Activated T-cell treated with anti-CD3 and anti-CD28 coated beads, Interleukin-2, amount 50 U/mL, for 4 hours (primary cell): ENCODE measurements at places on chromosomes 2 and 18. TPM values are rescaled to one million over a fixed set of nuclear protein-coding genes. Genes with fewer than 3 reads are reported as not detected.

The WNT6 gene
- not detected for total RNA-seq

The PSD4 gene
- total RNA-seq, result 164 TPM

The SERPINB4 gene
- not detected for total RNA-seq

The ERICH2 gene
- not detected for total RNA-seq

The RIT2 gene
- total RNA-seq, result not detected

The HOXD9 gene
- total RNA-seq, result not detected

The NOTO gene
- not detected for total RNA-seq

The GKN1 gene
- not detected for total RNA-seq

The LYPD1 gene
- not detected for total RNA-seq

DNA sequence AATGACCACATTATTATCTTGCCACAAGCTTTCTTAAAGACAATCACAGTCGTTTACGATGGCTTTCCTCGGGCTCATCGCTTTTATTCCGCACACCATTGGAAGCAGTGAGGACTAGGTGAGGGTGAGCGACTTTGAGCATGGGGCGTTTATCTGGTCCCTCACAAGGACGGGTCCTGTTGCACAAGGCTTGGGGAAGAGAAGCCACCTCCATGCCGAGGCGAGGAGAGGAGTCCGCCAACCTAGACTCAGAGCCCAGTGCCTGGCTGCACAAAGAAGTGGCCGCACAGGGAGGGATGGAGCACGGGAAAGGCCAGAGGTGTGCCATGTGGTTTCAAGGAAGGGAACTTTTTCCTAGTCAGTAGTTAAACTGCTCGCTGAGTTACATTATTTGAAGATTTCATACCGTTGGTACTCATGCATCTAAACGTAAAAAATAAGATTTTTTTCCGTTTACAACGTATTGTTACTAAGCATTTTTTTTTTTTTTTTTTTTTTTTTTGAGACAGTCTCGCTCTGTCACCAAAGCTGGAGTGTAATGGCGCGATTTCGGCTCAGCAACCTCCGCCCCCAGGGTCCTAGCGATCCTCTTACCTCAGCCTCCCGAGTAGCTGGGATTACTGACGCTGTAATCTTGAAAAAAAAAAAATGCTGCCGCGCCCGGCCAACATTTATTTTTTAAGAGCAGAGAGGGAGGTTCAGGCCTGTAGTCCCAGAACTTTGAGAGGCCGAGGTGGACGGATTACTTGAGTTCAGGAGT is 849 bp upstream of the CYP27C1 start:
- DNase-seq, result no peak

DNA sequence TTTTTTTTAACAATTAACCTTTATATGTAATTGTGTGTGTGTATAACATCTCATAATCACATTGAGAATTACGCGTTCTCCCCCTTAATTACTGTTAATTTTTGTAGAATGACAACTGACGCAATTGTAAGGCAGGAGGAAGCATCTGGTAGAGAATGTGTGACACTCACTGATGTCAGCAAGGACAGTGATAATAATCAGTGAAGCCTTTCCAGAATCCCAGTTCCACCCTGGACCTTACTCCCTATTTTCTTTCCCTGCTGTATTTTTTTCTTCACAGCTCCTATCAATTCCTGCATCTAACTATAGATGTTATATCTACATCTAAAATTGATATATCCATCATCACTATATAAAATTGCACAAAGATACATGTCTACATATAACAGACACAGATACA is 16.1 kb upstream of the STRN start:
- DNase-seq, result no peak

GRCh38 chr18:34221971-34222306 is 2.8 kb downstream of the NOL4 start:
- no peak for DNase-seq

DNA sequence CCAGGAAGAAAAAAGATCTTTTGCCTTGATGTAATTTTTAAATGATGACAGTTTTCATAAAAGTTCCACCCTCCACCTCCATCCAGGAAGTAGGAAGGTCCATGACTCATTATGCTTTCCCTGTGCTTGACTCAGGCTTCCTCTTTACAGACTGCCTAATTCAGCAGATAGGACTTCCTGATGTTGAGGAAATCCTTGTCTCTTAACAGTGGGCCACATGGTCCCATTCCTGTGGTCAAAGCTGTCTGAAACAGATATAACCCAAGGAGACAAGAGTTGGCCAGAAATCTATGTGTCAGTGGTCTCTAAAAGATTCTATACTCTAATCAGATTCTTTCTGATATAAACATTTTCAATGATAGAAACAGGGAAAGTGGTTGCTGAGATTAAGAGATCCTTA is 119.1 kb downstream of the BAZ2B start:
- no peak for DNase-seq

GRCh38 chr2:105166688-105167087 is 74.9 kb upstream of the GPR45 start:
- DNase-seq, result no peak

- DNase-seq, result peak; percentile 13
Measured at GRCh38 chr2:1886405-1886992, 142.2 kb upstream of the PXDN start.

DNA sequence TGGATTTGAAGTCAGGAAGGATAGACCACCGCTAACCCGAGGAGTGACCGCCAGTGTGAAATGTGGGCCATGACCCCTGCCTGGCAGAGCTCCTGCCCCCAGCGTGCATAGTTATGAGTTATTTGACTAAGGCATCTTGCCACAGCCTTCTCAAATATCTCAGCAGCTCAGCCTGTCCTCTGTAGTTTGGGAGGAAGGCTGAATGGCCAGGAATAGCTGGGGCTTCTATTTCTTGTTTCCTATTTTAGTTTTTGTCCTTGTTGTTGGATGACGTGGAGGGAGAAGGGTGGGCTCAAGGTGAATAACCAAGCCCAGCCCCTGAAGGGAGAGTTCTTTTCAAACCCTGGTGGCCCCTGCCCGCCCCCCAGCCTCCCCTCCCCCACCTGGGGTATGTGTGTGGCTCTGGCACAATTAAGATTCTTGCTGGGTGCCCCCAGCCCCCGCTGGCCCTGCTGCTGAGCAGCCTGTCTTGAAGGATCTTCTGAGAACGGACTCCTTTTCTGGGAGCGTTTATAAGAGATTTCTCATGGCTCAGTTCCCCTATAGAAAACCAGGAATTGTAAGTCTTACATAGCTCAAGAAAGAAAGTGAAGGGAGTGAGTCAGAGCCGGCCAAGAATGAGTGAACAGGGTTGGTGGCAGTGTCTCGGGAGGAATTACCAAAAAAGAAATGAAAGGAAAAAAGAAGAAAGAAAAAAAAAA is 157.4 kb downstream of the GLI2 start:
- DNase-seq, result no peak

DNA sequence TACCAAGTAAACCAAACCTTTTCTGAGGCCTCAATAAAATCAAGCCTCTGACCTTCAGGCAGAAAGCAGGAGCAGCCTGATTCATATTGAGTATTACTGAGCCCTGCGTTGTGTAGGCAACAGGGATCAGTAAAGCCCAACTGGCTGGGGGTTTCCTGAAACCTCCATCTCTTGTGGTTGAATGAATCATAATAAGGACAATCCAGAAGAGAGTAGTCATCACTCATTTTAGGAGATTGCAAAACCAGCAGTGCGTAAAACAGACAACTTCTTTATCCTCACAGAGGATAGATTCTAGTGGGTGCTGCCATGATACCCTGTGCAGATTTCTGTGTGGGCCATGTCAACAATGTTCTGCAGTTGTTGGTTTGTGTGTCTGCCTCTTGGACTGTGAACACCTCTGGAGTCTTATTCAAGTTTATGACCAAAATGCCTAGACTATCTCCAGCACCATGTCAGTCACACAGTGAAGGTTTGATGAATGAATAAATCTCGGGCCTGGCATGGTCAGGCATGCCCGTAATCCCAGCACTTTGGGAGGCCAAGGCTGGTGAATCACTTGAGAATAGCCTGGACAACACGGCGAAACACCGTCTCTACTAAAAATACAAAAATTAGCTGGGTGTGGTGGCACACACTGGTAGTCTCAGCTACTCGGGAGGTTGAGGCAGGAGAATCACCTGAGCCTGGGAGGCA is 51.8 kb upstream of the RAB27B start:
- no peak for DNase-seq

- no peak for DNase-seq
Measured at GRCh38 chr2:10523406-10524189, 75.5 kb upstream of the ODC1 start.

DNA sequence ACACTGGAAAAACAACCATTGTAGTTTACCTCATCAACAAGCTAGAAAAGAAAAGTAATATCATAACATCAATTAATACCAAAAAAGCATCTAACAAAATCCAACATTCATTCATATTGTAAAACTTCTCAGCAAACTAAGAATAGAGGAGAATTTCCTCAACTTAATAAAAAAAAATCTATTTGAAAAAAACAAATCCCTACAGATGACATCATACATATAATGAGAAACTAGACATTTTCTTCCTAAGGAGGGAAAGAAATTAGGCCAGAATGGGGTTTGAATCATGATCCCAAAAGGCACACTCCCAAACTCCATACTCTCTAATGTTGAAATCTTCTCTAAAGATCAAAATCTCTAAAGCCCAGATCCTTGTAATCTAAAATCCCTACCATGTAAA is 460.0 kb downstream of the IRS1 start:
- no peak for DNase-seq

DNA sequence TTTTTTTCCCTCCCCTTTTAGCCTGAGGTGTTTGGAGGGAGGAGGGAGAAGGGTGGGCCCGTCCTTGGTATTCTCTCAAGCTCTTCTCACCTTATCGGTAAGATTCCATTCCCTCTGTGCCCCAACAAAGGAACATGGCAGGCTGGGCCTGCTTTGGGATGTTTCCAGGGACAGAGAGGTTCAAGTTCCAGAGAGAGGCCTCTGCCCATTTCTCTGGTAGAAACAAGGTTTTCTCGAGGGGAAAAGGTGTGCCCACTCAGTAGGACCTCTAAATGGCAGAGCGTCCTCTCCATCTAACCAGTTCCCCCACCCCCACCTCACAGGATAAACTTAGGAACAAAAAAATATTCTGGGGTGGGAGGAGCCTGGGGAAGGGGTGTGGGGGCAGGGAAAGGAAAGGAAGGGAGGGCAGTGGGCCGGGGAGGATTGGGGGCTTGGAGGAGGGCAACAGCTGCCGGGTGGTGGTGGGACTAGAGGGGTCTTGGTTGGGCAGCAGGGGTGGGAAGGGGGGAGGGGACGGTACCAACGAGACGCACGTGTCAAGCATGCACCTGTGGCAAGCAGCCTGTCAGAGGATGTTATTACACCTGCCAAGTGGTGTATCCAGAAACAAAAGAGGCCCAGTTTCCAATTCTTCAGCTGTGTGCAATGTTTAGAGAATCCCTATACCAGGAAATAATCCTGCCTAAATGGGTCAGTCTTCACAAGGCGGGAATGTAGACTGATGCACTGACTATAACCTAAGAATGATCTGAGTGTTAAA is 2.1 kb downstream of the PCBP1 start:
- DNase-seq, result peak; percentile 25

DNA sequence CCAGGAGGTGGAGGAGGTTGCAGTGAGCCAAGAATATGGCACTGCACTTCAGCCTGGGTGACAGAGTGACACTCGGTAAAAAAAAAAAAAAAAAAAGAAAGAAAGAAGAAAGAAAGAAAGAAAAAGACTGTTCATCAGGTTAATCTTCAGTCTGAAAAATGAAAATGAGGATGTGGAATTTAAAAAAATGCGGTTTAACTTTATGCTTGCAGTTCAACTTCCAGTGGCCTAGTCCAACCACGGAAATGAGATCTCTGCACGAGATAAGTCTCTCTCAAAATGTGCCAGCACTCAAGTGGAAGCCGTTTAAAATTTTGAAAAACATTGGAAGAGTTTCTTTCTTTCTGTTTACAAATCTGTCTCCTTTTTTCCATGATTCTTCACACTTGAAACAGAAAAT is 112.1 kb downstream of the DOCK10 start:
- no peak for DNase-seq

DNA sequence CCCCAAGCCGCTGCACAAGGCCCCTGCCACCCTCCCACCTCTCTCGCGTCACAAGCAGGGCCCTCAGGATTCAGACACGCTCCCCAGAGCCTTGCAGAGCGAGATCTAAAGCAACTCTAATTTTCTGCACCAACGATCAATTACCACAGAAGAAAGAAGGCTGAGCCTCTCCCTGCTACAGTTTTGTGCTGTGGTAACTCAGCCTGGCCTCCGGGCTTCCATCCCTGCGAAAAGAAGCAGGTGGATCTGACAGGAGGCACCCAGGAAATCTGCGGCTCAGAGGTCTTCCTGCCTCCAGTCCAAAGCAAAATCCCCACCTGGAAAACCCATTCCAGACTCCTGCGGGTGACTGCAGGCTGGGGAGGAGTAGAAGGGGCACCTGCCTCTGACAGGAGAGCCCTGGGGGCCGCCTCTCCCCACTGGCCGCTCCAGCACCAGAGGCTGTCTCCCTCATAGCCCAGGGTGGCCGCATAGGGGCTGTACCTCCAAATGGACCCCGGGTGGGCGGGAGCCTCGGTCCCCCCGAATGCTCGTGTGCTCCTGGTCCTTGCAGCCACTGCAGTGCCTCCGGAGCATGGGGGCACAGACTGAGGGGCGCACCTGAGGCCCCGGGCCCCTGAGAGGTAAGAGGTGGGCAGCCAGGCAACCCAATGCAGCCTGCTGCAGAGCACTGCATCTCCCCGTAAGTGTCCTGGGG is 31.0 kb downstream of the PXDN start:
- no peak for DNase-seq

DNA sequence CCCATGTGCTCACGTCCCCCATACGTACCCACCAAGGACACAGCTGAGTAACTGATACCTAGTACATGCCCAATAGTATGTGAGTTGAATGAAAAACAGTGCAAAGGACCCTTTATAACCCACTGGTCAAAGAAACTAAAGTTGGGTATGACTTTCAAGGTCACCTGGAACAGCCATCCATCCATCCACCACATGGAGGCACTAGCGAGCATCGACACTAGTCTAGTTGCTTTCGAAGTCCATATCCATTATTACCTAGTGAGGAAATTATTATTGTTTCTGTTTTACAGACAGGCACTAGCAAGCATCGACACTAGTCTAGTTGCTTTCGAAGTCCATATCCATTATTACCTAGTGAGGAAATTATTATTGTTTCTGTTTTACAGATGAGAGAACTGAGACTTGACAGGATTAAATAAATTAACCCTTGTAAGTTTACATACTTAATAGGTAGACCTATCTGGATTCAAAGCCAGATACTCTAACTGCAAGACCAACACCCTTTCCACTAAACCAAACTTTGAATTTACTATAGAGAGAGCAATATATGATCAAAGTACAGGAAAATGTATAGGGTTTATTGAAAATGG is 233.7 kb downstream of the METTL4 start:
- DNase-seq, result peak; percentile 11

DNA sequence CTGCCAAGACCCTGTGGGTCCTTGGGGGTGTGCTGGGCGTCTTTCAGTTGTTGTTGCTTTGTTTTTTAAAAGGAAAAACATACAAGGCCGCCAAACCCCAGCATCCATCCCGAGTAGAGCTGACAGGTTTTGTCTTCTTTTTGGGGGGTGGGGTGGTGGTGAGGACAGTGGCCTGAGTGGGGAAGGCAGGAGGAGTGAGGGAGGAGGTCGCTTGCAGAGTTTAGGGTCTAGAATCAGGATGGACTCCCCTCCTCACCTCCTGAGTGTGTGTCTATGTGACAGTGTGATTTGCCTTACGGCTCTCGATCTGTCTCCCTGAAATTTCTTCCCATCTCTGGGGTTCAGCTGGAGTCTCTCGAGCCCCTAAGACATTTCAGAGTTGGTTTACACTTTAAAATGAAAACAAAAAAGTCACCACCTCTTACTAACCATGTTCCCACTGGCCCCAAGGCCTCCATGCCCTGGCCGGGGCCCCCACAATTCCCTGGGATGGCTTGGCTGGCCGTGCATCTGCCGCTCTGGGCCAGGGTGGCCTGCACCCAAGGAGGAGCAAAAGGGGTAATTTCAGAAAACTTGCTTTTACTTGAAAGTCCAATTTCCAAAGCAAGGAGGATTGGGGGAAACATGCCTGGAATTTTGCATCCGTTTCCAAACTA is 5.0 kb downstream of the SIX3 start:
- DNase-seq, result no peak
